Inflammatory macrophage (primary cell): ENCODE measurements at places on chromosomes 13 and 19.

- no peak for DNase-seq
Measured at GRCh38 chr13:112870737-112871287, 98.2 kb upstream of the MCF2L start.

DNA sequence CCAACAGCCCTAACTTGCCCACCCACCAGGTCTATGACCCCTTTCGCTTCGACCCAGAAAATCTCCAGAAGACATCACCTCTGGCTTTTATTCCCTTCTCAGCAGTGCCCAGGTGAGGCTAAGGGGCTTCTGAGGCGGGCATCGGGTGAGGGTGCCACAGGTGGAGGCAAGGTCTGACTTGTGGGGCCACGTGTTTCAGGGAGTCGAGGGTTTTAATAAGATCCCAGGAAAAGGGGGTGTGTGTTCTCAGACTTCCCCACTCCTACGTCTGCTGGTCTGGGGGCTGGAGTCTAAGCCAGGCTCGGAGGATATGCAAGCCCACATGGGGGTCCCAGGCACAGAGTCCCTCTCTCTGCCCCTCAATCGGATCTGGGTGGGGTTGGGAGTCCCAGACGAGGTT, 30.9 kb upstream of the CYP4F8 start:
- no peak for DNase-seq

GRCh38 chr13:49844181-49844580, 51.7 kb upstream of the KPNA3 start:
- no peak for DNase-seq

GRCh38 chr13:73938372-73939070, 195.7 kb downstream of the KLF12 start:
- DNase-seq, result no peak

DNA sequence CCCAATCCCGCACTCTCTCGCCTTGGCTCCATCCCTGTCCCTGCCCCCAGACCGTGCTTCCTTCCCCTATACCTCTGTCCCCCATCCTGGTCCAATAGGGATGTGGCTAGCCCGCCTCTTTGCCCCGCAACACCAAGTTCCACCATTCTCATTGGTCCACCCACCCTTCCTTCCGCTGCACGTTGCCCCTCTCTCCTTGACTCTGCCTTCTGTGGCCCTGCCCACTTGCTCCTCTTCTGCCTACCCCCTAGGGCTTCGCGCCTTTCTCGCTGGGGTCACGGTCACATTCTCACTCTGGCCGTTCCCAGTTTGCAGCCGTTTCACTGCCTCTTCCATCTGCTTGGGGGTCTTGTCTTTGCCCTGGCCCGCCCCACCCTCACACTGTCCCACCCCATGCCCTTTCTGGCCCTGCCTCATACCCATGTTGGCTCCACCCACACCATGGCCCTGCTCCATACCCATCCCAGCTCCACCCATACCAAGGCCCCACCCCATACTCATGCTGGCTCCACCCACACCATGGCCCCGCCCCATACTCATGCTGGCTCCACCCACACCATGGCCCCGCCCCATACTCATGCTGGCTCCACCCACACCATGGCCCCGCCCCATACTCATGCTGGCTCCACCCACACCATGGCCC, 4.5 kb upstream of the ARHGAP45 start:
- DNase-seq, result no peak

GRCh38 chr19:54422136-54422535, 6.9 kb downstream of the TTYH1 start:
- no peak for DNase-seq

- DNase-seq, result no peak
Measured at GRCh38 chr13:110442930-110443621, 118.4 kb downstream of the RAB20 start.

DNA sequence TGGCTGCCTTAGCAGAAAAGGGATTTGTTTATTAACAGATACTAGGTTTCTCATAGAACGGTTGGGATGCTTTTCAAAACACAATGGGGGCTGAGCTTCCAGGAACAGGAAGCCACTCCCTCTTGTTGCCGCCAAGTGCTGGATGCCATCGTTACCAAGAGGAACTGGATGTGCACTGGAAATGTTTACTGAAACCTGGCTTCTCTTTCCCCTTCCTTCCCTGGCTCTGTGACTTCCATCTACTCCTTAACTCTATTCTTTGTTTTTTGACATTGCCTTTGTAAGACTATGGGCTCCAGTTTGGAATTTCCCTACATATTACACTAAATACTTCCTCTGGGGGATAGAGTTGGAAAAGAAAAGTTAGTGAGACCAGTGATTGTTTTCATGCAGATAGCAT, 11.7 kb upstream of the KL start:
- DNase-seq, result peak; percentile 20

DNA sequence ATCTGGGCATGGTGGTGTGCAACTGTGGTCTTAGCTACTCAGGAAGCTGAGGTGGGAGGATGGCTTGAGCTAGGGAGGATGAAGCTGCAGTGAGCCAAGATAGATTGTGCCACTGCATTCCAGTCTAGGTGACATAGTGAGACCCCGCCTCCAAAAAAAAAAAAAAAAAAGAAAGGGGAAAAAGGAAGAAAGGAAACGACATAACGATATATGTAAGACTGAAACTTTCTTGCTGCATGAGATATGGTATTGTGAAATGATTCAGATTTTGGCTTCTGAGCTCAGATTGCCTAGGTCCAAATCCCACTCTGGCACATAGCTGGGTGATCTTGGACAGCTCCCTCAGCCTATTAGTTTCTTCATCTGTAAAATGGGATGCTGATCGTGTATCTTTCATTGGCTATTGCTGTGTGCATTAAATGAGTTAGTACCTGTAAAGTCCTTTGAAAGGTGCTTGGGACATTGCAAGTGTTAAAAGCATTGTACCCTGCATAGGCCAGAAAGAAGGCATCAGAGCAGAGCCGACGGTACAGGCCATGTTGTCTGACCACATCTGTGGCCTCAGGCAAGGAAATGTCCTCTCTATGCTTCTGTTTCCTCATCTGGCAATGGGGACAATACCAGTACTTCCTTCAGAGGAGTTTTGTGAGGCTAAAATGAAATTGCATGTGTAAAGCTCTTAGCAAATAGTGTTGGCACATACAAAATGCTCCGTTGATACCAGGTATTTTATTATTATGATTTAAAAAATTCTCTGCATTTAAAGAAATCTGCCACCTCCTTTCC, 32.6 kb upstream of the SLC46A3 start:
- DNase-seq, result peak; percentile 48

DNA sequence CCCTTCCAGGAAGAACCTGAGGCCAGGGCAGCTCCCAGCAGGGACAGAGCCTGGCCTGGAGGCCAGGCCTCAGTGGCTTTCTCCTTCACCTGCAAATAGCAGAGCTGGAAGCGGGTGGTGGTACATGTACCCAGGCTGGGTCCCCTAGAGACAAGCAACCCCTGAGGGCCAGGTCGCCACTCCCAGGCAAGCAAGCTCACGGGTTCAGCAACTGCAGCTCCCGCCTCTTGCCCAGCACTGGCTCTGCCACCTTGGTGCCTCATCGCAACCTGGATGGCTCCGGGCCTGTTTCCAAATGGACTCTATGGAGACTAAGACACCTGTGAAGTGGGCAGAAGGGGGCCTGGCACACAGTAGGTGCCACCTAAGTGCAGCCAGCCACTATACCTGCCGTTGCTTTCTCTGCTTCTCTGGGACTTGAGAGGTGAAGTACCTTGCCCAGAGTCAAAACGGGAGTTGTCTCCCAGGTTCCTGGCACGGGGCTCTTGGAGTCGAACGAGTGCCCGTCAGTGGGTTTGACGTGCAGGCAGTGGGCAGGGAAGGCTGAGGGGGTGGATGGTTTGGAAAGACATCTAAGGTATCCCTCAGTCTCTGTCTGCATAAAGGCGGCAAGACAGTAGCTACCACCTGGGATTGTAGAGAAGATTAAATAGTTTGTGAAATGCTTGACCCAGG, 2.4 kb upstream of the PLPP2 start:
- DNase-seq, result no peak

GRCh38 chr19:41426952-41427646, at the start of gene B3GNT8:
Gene B3GNT8, minus strand, starts transcription at chr19:41427374. Its CDS starts 596 bp downstream, at chr19:41426778.
- peak; percentile 32 for DNase-seq

DNA sequence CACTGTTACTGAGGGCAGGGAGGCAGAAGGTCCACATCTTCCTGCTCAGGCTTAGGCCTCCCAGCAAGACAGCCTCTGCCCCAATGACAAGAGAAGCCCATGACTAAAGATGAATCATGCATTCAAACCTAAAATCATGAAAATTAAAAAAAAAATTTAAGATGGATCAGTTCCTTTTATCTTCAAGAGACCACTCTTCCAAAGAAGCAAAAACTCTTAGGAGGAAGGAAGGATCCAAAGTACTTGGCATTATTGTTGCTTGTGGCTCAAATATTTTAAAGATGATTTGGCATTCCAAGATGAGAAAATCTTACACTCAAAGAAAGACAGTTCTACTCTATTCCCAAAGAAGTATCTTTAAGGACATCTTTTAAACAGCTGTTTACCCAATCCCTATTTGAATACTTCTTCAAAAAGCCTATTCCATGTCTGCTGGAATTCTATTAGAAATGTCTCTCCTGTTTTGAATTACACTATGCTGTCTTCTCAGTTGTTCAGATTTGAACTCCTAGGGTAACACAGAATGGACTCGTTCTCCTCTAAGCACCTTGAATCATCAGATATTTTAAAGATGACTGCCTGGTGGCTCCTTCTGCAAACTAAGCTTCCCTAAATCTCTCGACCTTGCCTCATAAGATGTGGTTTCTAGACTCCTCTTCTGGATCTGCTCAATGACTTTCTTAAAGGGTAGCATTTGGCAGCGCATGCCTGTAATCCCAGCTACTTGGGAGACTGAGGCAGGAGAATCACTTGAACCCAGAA, 7.0 kb downstream of the SERP2 start:
- DNase-seq, result no peak

DNA sequence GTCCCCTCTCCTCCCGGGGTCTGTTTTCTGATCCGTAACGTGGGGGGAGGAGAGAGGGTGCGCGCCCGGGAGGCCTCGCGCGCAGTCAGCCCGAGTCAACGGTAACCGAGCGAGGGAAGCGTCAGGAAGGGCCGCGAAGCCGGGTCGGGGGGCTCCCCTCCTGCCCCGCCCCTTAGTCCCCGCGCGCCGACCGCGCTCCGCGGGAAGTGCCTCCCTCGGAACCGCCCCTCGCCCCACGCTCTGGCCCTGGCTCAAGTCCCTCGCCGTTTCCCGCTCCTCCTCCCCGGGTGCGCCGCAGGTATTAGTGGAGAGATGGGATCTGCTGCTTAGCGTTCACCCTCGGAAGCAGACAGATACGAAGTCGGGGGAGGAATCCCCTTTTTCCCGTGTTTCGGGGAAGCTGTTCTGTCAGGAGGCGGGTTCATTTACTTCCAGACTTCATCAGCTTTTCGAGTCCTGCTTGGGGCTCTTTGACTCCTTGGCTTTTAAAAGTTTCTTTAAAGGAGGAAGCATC, 770 bp downstream of the HNRNPM start:
- peak; percentile 8 for DNase-seq

DNA sequence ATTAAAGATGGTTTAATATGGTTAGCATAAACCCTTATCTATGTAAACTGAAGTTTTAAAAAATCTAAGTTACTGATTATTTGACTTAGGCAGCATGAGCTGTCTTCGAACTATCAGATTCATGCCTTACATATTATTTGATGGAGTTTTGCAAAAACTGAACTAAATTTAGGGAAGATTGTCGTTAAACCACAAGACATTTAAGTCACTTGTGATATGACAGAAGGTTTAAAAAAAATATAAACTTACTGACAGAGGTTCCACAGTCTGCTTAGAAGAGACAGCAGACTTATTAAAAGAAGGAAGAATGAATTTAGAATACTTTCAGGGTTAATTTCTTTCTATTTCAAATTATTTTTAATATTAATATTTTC, 110.9 kb upstream of the FRY start:
- DNase-seq, result peak; percentile 53

GRCh38 chr19:40596608-40597328, 4.4 kb upstream of the LTBP4 start:
- peak; percentile 52 for DNase-seq

DNA sequence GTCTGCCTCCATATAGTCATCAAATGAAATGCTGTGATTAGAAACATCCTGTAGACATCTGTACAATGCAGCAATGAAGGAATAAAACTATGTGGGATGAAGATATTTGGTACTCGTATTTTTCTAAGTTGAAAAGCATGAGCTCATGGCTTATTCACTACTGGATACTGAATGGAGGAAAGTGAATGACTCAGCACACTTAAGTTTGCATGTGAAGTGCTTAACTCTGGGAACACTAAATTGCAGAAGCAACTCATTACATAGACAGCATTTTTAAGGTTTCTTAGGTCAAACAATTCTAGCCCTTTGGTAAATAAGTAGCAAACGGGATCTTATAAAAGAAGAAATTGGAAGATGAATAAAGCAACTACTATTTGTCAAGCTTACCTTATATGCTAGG, 429.0 kb upstream of the MIR17HG start:
- no peak for DNase-seq

- no peak for DNase-seq
Measured at GRCh38 chr13:39515224-39515714, 87.7 kb downstream of the LHFPL6 start.

DNA sequence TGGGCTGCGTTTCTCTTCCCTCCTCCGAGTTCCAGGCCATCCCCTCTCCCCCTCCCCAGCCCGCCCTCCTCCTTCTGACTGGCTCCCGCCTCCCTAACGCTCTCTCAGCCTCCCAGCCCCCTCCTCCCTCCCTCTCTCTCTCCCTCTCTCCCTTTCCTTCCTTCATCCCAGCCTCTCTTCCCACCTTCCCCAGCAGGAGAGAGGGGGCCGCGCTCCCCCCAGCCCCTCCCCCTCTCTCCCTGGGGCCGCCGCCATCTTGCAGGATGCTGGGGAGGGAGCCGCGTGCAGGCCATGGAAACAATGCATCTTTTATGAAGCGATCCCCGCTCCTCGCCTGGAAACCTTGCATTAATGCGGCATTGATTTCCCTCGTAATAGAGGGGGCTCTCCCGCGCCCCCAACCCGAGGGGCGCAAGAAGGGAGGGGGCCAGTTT, 42.6 kb upstream of the ADGRL1 start:
- no peak for DNase-seq

GRCh38 chr19:17184371-17184841, 30.8 kb upstream of the USE1 start:
- DNase-seq, result peak; percentile 86

- no peak for DNase-seq
Measured at GRCh38 chr13:99911965-99912566, 59.5 kb downstream of the ZIC5 start.

DNA sequence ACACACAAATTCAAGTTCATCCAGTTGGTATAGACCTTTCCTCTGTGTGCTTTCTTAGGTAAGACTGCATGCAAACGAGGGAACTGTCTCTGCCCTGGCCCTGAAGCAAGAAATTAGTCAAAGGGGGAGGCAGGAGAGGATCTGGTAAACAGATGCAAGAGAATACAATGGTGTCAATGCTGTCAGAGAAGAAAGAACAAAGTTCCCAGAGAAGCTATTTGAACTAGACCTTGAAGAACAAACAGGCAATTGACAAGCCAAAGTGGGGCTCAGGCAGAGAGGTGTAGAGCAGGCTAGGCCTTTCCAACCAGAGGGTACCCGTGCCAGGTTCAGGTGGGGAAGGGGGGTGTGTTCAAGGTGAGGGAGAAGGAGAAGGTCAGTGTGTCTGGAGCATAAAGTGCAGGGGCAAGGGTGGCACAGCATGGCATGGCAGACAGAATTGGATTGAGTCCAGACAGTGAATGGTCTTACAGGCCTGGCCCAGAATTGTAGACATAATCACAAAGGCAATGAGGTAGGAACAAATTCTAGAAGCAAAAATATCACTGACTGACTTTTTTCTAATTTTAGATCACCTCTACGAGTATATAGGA, 95.0 kb upstream of the STARD13 start:
- no peak for DNase-seq
